GF-D8 (cell line): ENCODE measurements at places on chromosomes 1 and 21.

DNA sequence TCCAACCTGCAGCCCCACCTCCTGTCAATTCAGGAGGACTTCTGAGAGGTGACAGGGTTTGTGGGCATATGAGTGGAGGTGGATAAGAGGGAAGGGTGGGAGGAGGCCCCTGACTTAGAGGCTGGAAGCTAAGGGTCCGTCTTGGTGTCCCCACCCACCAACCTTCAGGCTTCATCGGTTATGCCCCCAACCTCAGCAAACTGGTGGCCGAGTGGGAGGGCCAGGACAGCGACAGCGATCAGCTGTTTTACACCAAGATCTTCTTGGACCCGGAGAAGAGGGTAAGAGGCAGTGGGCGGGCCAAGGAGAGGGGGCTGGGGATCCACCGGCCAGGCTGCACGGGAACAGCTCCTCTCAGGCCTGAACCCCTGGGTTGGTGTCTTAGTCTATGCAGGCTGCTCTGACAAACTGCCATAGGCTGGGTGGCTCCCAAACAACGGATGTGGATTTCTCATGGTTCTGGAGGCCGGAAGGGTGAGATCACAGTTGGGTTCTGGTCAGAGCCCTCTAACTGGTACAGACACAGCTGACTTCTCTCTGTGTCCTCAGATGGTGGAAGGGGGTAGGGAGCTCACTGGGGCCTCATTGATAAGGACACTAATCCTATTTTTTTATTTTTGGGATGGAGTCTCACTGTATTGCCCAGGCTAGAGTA is 18.1 kb downstream of the PLOD1 start:
- DNase-seq, result no peak

DNA sequence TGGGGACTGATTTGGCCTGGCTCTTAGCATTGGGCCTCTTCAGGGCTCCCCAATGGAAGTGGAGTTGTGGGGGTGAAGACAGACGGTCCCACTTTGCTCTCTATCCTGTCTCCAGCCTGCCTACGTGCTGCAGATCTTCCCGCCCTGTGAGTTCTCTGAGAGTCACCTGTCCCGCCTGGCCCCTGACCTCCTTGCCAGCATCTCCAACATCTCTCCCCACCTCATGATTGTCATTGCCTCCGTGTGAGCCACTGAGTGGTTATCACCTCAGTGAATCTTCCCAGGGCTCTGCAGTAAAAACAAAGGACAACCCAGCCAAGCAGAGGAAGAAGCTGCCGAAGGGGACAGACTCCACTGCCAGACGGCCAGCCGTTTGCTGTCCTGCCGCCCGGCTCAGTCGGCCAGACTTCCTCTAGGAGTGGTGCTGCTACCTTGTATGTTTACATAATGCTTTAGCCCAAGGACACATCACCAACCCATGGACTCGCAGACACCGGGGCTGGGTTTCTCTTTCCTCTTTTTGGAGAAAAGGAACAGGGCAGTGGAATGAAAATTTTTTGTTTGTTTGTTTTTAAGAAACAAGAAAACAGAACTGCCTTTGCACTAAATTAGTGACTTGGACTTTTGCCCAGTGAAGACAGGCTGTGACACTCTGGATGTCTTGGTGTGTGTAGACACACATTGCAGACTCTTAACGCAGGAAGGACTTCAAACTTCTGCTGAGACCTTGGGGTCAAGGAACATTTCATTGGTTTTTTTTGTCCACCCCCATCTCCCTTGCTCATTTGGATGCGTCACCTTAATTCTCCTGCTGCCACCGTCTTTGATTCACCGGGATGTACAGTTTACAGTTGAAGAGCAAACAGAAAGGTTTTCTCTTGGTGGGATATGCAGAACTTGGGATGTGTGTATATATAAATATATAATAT is 36.5 kb downstream of the ZBTB17 start:
- DNase-seq, result no peak

- DNase-seq, result no peak
Observed at GRCh38 chr21:30271611-30272010, 11.1 kb downstream of the KRTAP24-1 start.

- DNase-seq, result no peak
Observed at GRCh38 chr21:29256126-29256910, 42.4 kb upstream of the BACH1 start.

DNA sequence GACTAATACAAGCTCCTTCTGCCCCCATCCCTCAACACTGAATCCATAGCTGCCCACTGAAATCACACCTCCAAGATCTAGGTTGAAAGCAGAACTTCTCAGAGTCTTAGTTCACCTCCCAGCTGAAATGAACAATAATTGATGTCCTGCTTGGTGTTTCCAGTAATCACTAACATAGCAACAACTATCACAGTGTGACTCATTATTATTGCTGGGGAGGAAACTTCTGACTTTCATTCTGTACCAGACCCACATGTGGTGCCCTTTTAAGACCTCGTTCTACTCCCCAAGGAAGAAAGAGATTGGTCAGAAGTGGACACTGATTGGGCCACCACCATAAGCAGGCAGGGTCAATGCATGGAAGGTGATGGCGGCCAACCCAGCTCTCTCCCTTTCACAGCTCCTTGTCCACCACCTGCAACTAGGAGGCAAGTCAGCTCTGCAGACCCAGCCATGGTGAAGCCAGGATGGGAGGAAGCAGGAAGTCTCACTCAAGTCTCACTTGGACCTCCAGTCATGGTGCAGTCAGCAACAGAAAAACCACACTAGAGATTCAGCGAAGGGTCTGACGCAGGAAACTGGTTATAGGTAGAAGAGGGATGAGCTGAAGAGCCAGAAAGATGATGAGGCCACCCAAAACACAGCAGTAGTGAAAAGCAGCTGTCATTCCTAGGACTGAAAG is 720.2 kb downstream of the PTPRU start:
- no peak for DNase-seq

GRCh38 chr1:162942916-162943559 is 82.1 kb upstream of the CCDC190 start:
- no peak for DNase-seq

DNA sequence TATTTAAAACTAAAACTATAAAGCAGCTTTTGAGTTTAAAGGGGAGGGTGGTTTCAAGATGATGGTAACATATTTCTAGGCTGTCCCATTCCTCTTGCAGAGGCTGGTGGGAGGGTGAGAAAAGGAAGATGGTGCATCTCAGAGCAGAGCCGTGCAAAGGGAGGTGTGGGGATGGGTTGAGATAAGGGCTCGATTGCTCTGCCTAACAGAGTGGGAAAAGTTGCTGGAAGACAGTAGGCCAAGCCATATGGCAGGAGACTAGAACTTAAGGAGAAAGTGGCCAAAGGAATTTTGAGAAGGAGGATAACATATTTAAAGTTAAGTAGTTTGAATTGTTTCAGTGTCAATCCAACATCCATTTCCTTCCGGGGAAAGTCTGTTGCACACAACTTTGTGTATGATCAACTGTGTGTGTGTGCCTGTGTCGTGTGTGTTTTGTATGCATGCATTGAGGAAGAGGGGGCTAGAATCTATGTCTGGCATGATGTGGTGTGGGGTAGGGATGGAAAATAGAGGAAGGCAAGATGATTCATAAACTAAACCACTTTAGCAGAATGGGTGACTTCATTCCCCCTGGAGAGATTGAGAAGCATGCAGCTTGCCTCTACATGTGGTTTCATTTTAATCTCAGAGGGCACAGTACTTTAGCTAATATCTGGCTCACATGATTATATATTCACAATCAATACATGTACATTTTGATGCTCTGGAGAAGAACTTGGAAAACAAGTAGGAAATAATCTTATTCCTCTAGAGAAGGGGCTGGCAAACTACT is 145.0 kb upstream of the DNAH14 start:
- no peak for DNase-seq

DNA sequence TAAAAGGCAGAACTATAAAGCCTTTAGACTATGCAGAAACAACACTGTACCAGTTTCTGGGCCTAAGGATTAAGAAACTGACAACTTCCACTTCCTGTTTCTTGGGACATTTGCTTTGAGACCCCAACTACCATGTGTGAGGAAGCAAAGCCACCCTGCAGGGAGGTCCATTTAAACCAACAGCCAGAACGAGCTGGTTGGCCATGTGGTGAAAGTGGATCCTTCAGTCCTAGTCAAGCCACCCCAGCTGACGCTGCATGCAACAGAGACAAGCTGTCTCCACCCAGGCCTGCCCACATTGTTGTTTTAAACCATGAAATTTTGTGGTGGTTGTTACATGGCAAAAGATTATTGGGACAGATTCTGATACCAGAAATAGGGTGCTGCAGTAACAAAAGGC is 31.8 kb upstream of the SLFNL1 start:
- peak; percentile 24 for DNase-seq

GRCh38 chr1:19310061-19310460 is 1.9 kb downstream of the AKR7A2 start:
- no peak for DNase-seq

DNA sequence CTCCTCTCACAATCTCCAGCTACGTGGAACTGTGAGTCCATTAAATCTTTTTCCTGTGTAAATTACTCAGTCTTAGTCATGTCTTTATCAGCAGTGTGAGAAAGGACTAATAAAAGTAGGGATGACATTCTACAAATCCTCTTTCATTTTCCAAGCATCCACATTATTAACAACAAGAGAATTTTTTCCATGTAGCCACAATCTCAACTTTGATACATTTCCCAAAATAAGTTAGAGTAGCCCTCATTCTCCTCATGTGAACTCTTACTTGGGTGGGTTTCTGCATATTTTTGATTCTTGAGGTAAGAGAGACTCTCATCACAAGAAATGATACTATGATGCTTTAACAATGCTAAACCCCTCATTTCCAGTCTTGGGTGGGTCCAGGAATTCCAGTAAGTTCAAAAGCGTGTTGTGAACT is 52.8 kb downstream of the TNFSF18 start:
- DNase-seq, result no peak

DNA sequence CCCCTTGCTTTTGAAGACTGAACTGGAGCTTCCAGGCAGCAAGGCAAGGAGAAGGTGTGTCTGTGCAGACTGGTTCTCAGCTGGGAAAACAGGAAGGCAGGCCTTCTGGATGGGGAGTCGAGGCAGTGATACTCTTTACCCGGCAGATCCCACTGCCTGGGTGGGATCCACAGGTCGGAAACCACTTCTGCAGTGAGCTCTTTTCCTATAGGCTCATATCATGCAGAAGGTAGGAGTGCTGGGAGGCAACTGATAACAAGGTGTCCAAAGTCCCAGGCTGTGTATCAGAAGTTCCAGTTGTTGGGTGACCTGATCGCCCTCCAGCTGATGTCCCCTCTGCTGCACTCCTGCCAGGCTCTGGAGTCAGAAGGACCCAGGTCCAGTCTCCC is 17.1 kb downstream of the ACOT11 start:
- no peak for DNase-seq

DNA sequence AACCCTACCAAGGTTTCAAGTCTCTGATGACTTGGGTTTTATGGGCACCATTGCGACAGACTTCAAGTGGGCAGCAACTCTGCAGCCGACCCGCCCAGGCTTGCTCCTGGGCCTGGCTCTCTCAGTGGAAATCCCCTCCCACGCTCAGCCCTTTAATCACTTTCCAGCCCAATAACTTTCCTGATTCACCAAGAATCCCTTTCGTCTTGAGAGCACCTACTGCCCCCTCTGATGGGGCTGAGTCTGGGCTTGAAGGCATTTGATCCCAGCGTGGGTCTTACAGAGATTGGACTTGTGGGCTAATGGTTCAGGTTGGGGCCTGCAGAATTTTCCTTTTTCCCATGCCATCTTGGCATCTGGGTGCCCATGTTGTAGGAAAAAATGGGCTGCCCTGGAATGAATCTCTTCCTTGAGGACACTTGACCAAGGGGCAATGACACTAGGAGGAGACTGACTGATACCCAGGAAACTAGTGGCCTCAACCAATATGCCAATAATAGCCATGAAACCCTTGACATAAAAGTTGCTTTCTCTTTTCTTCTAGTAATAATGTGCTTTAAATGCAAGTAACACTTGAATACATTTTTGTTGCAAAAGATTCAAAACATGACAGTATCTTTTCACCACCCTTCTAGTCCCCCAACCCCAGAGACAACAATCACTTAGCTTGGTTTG is 7.8 kb upstream of the PHLDA3 start:
- no peak for DNase-seq

- peak; percentile 60 for DNase-seq
Observed at GRCh38 chr1:24872061-24872850, 57.8 kb downstream of the RUNX3 start.
